Dermis blood vessel endothelial cell (primary cell): ENCODE measurements at places on chromosomes 6 and 20. TPM values are rescaled to one million over a fixed set of nuclear protein-coding genes. Genes with fewer than 3 reads are reported as not detected.

PHF20 gene
- 38.4 and 41.5 TPM in 2 replicates for total RNA-seq

F13A1 gene
- not detected in 2 replicates for total RNA-seq

RNF8 gene
- 30.8 and 48.1 TPM in 2 replicates for total RNA-seq

GRCh38 chr20:48761023-48761785 lies 66.6 kb downstream of the PREX1 start:
- no peak for DNase-seq

DNA sequence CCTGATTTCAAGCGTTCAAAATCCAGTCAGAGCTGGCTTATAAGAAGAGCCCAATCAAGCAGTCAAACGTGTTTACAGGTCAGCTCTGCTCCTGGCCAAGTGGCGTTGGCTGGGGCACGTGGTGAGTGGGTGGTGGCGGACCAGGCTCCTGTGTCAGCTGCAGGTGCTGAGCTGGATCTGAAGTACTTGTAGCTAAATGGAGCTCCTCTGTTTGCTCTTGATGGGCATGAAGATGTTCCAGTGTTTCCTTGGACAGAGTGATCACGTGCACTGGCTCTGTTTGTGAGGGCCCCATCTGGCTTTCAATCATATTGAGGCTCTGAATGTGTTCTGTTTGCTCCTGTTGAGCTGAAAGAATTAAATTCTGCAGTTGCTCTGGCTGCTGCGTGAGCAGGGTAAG lies 10.2 kb upstream of the MICAL1 start:
- no peak for DNase-seq

GRCh38 chr20:4247898-4248858 lies 232.8 kb upstream of the RNF24 start:
- DNase-seq: no peak
